ENCODE measurements at places on chromosomes 12 and 14. TPM values are rescaled to one million over a fixed set of nuclear protein-coding genes. Genes with fewer than 3 reads are reported as not detected.

CCDC91 gene
- 76.4 TPM for total RNA-seq

BDKRB2 gene
- 0.31 TPM for total RNA-seq

SLIRP gene
- 53.8 TPM for total RNA-seq

GPRC5D gene
- total RNA-seq = not detected

TRIP11 gene
- total RNA-seq = 39.4 TPM

SLC5A8 gene
- 2.8 TPM for total RNA-seq

USP44 gene
- total RNA-seq = 2.2 TPM

OTUB2 gene
- 5.6 TPM for total RNA-seq

PLEKHD1 gene
- 0.31 TPM for total RNA-seq

FAM90A1 gene
- total RNA-seq = not detected

CMA1 gene
- total RNA-seq = not detected

LIMA1 gene
- 32.2 TPM for total RNA-seq

PRB2 gene
- not detected for total RNA-seq

ZFC3H1 gene
- total RNA-seq = 99.2 TPM

CCDC38 gene
- total RNA-seq = not detected

PIK3C2G gene
- total RNA-seq = 0.31 TPM

ZDHHC22 gene
- 14.7 TPM for total RNA-seq

GPRC5A gene
- total RNA-seq = 0.31 TPM

PTHLH gene
- total RNA-seq = not detected

LIN7A gene
- 37.9 TPM for total RNA-seq

GPR132 gene
- 0.94 TPM for total RNA-seq

ACOT6 gene
- total RNA-seq = not detected

RGS6 gene
- 13.5 TPM for total RNA-seq

SCN8A gene
- 134 TPM for total RNA-seq

NOXRED1 gene
- total RNA-seq = 0.94 TPM

CIROP gene
- not detected for total RNA-seq

PLEKHG7 gene
- total RNA-seq = not detected

TC2N gene
- total RNA-seq = 5.6 TPM

CCDC196 gene
- total RNA-seq = not detected

DNAI7 gene
- 2.5 TPM for total RNA-seq

MDGA2 gene
- 54.1 TPM for total RNA-seq

ARHGEF25 gene
- 40.7 TPM for total RNA-seq

All from parietal lobe (tissue), 2 donors.